ENCODE measurements at places on chromosomes 7 and 10. TPM values are rescaled to one million over a fixed set of nuclear protein-coding genes. Genes with fewer than 3 reads are reported as not detected.

DNA sequence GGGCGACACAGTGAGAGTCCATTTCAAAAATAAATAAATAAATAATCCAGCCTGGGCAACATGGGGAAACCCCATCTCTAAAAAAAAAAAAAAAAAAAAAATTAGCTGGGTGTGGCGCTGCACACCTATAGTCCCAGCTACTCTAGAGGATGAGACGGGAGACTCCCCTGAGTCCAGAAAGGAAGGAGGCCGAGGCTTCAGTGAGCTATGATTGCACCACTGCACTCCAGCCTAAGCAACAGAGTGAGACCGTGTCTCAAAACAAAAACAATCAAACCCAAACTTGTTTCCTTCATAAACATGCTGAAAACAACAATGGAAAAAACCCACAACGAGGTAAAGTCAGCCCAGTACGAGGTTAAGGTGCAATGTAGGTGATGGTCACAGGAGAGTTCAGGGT is 1.2 kb downstream of the COX19 start:
- peaks cover 48% of the 10 kb centered on the region for H3K36me3 ChIP-seq
- H3K4me1 ChIP-seq: no peaks in the 10 kb centered on the region
- H3K4me3 ChIP-seq: peak overlapping the region; percentile 87
- no peaks in the 10 kb centered on the region for H3K27me3 ChIP-seq

DNA sequence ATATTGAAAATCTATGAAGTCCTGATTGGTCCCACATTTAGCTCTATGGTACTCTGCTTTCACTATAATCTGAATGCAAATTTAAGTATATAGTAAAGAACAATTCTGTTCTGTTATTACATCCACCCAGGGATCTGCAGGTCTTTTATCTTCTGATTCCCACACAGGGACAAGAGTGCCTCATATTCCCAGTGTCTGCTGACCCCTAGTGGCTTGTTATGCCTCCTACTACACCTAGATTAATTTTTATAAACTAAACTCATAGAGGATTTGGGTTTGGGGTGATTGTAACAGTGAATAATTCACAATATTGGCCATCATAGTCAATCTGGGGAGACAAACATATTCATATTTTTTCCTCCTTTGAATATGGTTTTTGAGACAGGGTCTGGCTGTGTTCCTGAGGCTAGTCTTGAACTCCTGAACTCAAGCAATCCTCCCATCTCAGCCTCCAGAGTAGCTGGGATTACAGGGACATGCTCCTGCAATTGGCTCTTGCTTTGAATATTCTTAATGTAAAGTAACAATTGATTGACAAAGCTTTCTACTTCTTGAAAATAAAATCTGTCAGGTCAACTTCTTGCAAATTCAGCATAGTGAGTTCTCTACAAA is 282.1 kb downstream of the KCND2 start:
- peaks cover 76% of the 10 kb centered on the region for H3K27me3 ChIP-seq
- DNase-seq: peak; percentile 60
- H3K27ac ChIP-seq: no peak overlapping the region
- no peak overlapping the region for H3K4me3 ChIP-seq

DNA sequence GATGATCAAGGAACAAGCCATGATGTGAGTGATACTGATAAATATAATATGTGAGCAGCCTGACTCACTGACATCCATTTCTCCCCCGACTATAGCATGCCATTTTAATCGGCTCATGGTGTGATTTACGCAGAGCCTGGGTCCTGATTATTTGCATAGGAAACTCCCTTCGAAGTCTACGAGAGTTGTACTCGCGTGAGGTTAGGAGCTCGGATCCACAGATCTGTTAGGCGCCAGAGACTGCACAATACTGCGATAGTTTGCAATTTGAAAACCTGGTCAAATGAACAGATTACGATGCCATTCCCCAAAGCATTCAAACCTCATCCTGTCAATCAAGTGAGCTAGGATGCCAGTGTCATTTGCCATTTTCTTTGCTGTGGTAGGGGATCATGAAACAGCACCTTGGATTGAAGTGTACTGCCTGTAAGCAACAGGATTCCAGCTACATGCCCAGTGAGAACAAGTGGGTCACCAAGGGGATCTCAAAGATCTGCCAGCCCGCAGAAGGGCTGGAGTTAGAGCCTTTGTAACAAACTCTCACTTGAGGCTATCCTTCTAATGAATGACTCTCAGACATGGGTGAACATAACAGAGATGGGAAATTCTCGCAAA is 158.3 kb downstream of the FRMD4A start:
- H3K4me3 ChIP-seq: no peak overlapping the region
- DNase-seq: no peak
- peaks cover 98% of the 10 kb centered on the region for H3K27me3 ChIP-seq
- no peaks in the 10 kb centered on the region for H3K36me3 ChIP-seq

DNA sequence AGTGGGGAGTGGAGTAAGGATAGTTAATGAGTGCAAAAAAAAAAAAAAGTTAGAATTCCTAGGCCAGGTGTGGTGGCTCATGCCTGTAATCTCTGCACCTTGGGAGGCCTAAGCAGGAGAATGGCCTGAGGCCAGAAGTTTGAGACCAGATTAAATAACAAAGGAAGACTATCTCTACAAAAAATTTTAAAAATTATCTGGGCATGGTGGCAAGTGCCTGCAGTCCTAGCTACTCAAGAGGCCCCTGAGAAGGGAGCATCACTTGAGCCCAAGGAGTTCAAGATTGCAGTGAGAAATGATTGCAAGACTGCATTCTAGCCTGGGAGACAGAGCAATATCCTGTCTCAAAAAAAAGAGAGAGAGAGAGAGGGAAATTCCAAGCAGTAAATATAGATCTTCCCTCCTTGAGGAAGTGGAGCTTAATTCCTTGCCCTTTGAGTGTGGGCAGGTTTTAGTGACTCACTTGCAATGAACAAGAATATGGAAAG is 19.5 kb upstream of the CSTF2T start:
- H3K4me3 ChIP-seq: no peak overlapping the region
- H3K4me1 ChIP-seq: no peaks in the 10 kb centered on the region
- no peak overlapping the region for H3K27ac ChIP-seq
- no peak for DNase-seq

AOC1 gene
- total RNA-seq: 0.23 TPM
